ENCODE measurements at places on chromosomes 4 and X.

DNA sequence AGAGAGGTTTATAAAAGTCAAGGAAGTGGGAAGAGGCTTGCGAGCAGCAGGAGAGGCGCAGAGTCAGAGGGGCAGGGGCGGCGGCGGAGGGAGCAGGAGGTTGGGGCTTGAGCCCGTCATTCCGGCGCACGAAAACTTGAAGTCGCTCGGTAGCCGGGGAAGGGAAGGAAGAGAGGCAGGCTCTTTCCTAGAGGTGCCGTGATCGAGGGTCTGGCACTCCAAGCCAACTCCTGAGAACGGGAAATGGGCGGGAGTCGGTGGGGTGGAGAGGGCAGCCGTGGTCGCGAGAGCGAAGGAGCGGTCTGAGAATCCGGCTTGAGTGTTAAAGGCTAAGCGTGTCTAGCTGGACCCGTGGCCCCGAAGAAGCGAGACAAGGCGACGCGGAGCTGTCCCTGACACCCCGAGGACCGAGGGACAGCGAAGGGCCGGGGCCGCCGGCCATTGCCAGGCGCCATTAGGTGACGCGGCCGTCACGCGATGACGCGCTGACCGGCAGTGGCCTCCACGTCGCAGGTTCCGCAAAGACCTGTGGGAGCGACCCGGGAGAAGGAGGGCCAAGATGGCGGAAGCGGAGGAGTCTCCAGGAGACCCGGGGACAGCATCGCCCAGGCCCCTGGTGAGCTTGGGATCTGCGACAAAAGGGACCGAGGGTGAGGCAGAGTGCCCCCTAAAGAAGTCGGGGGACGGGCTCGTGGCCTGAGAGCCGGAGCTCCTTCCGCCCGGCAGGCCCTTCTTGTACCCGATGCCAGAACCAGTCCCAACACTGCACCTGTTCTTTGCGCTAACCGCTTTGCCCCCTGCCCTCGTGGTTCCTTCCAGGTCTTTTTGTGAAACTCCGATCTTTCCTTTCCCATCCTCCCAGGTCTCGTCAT is at the start of gene YIPF6:
Gene YIPF6 (plus strand): TSS at position 544 of the 872 bp plus-strand sequence. CDS start 16 bp downstream, at position 560.
- DNase-seq, result peak; percentile 49

- no peak for DNase-seq
Measured at GRCh38 chr4:143407474-143407873, 70.8 kb downstream of the GAB1 start.

DNA sequence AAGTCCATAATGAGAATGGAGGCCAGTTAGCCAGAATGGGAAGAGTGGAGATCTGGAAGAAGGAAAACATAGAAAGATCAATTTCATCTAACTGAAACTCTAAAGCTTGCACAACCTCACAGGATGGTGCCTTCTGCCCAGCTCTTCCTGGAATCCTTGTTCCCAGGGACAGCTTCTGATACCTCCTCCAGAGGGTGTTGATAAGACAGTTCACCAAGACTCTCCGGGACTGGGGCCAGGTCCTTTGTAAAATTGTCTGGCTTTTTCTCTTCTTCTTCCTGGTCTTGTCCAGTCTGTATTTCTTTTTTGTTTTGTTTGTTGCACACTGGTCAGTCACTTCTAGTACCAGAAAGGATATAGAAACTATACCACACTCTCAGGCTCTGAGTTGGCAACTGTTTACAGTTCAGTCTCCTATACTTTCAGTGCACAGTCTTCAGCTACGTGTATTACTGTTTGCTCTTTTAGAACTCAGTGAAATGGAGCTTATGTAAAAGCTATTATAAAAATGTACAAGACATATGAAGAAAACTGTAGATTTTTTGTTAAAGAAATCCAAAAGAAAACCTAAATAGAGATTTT is 142.8 kb upstream of the RPL34 start:
- no peak for DNase-seq

GRCh38 chr4:2303686-2304320 is 41.9 kb upstream of the MXD4 start:
- no peak for DNase-seq

DNA sequence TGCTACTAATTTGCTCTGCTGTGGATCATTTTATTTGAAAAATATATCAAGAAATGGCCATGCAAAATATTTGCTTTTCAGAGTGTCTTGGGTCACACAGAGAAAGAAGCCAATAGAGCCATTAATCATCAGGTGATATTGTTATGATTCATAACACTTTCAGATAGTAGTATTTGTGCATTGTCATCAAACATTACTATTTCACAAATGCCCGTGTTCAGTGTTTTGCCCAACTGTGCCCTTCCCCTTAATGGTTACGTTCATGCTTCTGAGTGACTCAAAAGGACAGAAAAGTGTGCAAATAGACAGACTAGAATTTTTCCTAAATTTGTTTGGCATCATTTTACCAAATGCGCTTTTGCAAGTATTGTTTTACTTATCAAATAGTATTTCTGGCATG is 46.5 kb downstream of the PHOX2B start:
- DNase-seq, result no peak
